ENCODE measurements at places on chromosomes 4 and X.

DNA sequence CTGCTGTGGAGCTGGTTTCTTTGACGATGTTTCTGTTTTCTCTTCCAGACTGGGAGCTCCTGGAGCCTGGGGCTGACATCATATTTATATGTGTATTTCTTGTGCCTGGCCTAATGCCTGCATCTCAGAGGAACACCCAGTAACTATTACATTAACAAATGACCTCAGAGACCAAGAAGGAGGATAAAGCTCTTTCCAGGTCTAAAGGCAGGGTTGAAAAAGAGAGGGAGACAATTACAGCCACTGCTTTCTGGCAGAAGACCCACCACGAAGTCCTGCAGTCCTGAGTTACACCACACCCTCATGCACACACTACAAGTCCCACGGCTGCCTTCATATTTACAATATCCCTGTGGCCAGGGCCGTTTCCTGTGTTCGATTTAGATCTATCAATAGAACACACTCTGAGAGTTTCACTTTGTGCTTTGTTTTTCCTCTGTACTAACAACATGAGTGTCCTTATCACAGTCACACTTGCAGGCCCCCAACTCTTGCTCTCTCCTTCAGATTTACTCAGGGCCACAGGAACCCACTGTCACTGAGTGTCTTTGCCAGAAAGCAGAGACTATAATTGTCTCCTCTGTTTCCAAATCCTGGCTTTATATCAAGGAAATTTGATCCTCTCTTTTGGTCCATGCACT is 535.5 kb downstream of the MID1IP1 start:
- no peak for DNase-seq

DNA sequence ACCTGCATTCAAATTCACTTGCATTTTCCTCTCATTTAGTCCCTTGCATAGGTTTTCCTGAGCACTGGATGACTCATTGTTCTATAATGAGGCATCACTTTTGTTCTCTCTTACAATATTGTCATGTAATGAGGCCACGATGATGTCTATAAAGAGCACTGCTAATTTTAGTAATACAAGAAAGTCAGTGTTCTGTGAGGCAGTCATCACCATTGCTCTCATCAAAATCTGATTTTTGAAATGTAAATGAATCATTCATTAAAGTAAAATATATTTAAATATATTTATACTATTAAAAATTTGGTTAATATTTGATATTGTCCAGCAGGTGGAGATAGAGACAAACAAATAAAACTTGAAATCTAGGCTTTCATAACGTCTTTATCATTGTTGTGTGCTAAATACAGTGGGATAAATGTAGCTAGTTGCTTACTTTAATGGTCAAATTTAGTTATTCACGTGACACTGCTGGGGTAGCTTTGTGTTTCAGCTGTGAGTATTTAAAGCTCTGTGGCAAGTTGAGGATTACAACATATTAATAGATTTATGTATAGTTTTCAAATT is 15.4 kb downstream of the HMGB2 start:
- peak; percentile 40 for DNase-seq

GRCh38 chrX:107678957-107679740 is 50.8 kb downstream of the PRPS1 start:
- peak; percentile 11 for DNase-seq

- DNase-seq, result no peak
These were observed 4.3 kb downstream of the RHOH start for GRCh38 chr4:40200875-40201801.

GRCh38 chr4:48241731-48242130 is 27.9 kb downstream of the TEC start:
- no peak for DNase-seq

DNA sequence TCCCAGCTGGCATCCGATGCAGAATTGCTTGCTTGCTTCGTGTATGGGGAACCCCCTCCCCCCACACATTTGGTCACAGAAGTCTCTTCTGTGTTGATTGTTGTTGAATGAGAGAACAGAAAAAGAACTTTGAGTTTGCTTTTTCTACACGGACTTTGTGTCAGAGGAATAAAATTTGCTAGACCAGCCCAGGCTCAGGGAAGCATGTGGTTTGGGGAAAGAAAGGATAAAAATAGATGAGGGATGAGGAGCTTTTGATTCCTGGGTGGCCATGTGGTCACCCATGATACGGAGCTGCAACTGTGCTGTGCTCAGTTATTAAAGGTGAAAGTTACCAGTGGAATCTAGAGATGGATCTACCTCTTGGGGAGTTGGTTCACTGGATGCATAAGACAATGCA is 34.2 kb upstream of the ESX1 start:
- peak; percentile 5 for DNase-seq

- no peak for DNase-seq
These were observed 185.3 kb upstream of the WDFY3 start for GRCh38 chr4:85151786-85152185.

GRCh38 chr4:176191974-176192373 is 3.4 kb downstream of the SPATA4 start:
- DNase-seq, result peak; percentile 18

GRCh38 chr4:184596617-184597185 is 52.5 kb downstream of the CASP3 start:
- DNase-seq, result no peak

DNA sequence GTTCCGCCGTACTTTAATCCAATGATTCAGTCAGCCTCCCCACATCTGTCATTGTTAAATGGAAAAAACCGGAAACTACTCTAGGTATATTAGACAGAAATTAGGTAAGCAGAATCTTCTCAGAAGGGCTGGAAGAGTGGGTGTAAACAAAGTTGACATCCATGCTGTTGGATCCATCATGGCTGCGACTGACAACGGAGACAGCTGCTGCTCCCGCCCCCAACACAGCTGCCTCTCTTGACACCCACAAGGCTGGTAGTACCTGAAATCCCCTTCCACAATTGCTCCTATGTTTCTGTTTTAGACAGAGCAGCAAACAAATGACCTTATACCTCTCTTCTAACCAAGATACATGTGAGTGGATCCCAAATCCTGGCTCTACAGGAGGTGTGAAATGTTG is 66.6 kb downstream of the RXFP1 start:
- no peak for DNase-seq

DNA sequence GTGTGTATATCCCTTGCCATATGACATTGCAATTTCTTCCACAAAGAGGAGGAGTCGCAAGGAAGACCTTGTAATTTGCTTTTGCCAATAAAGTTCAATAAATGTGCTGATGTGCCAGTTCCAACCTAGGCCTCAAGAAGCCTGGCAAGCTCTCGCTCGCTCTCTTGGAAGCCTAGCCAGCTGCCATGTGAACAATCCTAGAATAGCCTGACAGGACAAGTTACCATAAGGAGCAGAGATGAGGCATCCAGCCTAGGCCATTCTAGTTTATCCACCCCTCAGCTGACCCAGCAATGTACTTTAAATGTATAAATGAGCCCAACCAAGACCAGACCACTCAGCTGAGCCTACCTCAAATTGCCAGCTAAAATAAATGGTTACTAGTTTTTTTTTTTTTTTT is 145.7 kb upstream of the QRFPR start:
- no peak for DNase-seq

- no peak for DNase-seq
These were observed 22.2 kb downstream of the PRDM8 start for GRCh38 chr4:80219301-80220025.

DNA sequence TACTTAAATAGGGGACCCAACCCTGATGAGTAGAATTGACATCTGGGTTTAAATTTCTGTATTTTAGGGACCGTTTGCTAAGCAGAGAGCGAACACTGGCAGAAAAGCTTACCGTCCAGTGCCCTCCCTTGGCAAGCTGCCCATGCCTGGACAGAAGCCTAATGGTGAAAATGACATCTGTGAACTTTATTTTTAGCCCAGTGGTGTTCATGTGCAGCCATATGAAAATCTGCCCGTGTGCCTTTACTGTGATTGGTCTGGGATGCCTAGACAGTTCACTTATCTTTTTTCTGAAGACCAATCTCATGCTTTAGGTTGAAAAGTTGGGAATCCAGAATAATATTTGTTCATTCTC is 1.1 kb downstream of the STBD1 start:
- DNase-seq, result no peak

DNA sequence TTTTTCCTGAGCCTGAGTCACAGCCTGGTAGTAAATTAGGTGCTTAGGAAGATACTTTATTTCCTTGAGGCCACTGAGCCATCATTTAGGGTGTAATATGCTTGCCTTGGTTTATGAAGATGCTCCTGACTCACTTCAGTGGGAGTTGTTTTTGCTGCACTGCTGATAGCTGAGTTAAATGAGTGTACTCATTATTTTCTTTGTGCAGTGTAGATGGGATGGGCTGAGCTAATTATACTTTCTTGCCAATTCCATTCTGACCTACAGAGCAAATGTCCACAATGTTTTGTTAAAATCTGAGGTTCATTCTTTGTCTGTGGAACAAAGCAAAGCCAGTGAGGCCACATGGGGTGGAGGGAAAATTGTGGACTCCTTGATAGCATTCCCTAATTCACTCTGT is 60.0 kb downstream of the FGF13 start:
- DNase-seq, result no peak

DNA sequence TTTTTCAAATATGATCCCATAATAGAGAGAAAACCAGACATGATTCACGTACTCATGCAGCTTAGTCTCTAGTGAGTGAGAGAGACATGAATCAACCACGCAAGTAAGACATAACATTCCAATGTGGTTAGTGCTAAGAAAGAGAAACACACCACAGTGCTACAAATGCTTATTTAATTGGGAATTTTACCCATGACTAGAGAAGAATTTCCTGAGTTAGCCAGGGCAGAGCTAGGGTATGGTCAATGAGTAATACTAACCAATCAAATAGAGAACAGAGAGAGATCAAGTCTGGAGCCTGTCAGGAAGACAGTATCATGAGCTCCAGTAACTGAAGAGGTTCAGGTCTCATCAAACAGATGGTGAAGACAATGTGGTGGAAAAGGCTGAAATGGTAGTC is 495.2 kb downstream of the PDGFC start:
- peak; percentile 98 for DNase-seq

GRCh38 chr4:81510643-81511178 is 39.0 kb upstream of the RASGEF1B start:
- no peak for DNase-seq

DNA sequence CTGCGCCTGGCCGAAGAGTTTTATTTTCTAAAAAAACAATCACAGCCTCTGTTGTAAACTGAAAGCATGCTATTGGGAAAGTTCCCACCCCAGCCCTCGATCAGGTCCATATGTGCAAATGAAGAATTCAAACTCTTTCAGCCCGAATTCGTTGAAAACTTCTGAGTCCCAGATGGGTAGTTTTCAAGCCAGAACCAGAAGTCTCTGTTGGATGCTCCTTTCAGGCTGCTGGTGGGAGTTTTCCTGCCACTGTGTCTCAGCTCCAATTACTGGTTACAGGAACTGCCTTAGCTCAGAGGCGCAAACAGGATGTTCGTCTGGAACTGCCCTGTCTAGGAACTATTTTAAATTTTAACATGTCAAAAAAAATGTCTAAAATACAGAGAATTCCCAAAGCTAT is 9.3 kb upstream of the ALG13 start:
- DNase-seq, result no peak

GRCh38 chr4:175951794-175952193 is 113.8 kb upstream of the WDR17 start:
- no peak for DNase-seq

Data from HFFc6 (cell line).